ENCODE measurements at places on chromosomes 12 and 14.

DNA sequence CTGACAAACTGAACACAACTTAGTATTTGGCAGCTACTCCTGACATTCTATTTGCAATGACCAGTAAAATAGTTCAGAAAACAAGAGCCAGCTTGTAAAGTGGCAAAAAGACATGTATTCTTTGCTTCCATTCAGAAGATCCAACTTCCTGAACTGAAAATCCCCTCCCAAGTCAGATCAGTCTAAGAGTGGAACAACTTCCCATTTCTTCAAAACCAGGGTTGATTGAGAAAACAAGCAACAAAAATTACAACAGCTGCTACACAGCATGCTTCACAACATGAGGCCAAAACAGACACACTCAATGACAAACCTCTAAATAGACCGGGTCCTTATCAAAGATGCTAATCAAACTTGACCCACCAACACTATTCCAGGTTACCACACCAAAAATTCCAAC is 40.3 kb downstream of the CIT start:
- DNase-seq, result no peak

- DNase-seq, result no peak
Observed at GRCh38 chr12:2016862-2017545, 12.7 kb upstream of the DCP1B start.

DNA sequence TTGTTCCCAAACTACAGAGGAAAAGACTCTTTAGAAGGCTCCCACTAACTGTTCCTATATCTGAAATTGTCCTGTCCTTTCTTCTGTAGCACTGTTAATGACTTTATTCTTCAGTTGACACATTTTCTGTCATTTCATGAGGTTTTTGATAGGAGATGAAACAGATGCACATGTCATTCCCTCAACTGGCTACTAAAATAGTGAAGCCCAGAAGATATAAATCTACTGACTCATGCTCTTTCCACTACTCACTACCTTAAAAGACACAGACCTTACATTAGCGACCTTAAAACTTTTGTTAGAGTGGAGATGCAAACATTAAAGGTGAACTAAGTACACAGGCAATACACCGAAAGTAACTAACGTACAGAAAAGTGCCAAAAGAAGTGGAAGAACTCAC is 59.5 kb upstream of the ANKS1B start:
- DNase-seq, result no peak

DNA sequence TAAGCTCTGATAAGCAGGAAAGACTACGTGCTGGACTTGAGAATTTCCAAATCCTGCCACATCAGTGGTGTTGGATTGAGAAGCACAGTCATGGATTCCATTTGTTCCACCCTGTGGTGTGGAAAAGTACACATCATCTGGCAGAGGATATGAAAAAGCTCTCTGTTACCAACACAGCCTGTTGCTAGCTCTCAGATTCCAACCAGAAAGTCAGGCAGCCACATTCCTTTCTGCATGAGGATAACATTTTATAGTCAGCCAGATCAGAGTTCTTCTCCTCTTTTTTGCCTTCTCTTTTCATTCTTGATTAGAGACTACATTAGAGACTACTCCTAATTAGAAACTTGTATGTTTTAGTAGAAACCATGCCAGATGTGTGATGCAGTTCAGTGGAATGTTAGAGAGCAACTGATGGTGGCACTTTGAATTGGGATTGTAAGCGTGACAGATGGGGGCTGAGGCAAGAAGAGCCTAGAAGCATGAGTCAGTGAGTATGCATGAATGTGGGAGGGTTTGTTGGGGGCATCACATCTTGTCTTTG is 61.2 kb upstream of the STXBP6 start:
- no peak for DNase-seq

DNA sequence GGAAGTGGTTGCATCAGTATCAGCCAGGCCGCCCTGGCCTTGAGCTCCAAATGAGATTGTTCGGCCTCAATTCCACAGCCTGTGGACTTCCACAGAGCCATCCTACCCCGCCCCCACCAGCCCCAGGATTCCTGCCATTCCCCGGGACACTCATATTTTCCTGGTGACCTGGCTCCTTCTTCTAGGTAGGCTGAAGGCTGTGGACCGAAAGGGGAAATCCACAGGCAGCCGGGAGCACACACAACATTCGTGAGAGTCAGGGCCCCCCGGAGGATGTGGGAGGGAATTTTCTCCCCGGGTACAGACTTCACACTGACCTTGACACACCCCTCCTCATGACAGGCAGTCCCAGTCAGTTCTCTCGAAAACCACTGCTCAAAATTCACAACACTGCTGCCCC is 39.9 kb downstream of the RIN3 start:
- no peak for DNase-seq

DNA sequence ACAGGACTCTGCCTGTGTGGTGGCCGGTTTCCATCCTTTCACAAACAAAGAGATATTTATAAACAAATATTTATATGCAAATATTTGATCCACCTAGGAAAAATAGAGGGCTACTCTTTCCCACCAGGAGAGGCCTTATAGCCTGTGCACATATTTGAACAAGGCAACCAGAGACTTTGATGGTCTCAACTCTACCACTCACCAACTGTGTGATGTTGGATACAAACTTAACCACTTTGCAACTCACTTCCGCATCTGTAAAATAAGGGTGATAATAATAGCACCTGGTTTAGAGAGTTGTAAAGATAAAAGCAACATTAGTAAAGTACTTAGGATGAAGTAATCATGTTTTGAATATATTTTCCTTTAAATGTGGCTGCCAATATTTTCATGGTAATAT is 1.5 kb upstream of the CLEC12A start:
- no peak for DNase-seq

All from vagina (tissue), 2 donors.